ENCODE measurements at places on chromosomes 5 and 9.
A peak's percentile ranks its signal among the peaks of the same experiment; 100 is the strongest.

GRCh38 chr5:84985148-84985547 is 600.5 kb upstream of the EDIL3 start:
- no peak for DNase-seq

DNA sequence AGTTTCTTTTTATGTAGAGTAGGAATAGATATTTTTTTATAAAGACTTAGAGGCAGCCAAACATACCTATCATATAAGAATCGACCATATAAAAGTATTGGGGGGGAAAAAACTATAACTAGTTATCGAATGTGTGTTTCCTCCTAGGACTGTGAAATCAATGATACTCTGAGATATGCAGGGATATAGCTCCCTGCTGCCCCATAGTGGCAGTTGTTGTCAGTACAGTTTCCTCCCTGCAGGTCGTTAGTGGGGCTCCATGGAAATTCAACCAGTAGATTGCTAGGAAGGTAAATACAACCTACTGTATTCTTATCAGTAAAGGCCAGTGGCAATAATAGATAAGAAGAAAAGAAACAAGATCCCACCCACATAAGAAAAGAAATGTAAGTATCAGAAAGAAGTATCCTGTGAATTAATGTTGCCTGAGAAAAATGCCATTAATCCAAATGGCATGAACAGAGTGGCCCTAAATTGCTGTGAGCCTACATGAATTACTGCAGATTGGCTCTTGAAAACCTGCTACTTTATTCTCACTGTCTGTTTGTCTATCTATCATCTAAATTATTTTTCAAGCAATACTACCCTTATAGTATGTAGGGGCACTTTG is 136.9 kb upstream of the FBN2 start:
- DNase-seq = peak; percentile 27

GRCh38 chr5:158121678-158122077 is 262.7 kb upstream of the CLINT1 start:
- DNase-seq = no peak

GRCh38 chr5:93594591-93595419 is 11.8 kb downstream of the NR2F1 start:
- DNase-seq = no peak

All from activated naive CD8-positive, alpha-beta T cell treated with anti-CD3 and anti-CD28 coated beads, Interleukin-2, amount 10 ng/mL, durations not matched to agents 7 days and 5 days (primary cell).